ENCODE measurements at places on chromosomes 1 and 21.
A peak's percentile ranks its signal among the peaks of the same experiment; 100 is the strongest.

DNA sequence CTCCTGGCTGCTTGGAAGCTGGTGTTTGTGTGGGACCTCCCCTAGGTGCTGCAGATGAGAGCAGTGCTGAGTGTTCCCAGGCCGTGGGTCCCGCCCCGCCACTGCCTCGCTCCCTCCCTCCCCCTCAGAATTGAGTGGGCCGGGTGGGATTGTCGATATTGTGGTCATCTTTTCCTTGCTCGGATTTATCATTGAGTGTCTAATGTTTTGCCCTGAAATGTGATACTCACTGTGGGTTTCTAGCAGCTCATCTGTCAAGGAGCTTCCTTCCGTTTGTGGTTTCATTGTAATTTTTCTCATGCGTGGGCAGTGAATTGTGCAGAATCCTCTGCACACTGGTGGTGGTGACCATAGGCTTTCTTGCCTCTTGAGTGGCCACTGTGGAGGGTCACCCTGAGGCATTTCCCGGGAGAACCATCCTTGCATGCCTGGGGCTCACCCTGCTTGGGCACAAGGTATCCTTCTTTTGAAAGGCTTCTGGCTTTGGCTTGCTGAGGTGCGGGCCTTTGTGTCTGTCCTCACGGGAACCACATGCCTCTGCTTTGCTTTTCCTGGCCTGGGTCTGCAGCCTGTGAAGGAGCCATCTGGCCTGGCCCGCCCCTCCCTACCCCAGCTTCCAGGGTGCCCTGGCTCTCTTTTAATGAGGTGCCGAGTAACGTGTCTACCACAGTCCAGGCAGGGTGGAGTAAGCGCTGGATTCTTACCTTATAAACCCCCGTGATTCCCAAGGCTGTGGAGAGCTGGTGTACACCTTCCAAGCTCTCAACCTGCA lies 25.6 kb downstream of the SLX9 start:
- peak; percentile 75 for DNase-seq

DNA sequence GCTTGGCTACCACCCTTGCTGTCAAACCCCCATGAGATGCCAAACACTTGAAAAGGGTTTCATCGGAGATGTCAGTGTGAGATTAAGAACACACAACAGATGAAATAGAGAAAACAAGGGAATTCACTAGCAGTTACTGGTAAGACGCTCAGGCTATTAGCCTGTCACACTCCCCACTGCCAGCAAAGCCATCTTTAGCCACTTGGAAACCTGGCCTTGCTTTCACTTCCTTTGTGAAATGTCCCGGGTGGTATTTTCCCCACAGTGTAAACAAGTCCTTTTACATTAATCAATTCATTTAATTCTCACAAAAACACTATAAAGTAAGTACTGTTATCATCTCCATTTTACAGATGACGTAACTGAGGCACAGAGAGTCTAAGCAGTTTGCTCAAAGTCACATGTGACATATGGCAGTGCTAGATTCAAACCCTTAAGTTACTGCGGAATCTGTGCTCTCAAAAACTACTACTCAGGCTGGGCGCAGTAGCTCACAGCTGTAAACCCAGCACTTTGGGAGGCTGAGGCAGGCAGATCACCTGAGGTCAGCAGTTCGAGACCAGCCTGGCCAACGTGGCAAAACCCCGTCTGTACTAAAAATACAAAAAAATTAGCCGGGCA lies 32.7 kb upstream of the KHDRBS1 start:
- peak; percentile 25 for DNase-seq

GRCh38 chr1:89719502-89720306 lies 86.8 kb downstream of the LRRC8C start:
- DNase-seq: peak; percentile 84

GRCh38 chr1:95246511-95246910 lies 12.5 kb downstream of the RWDD3 start:
- DNase-seq: no peak

GRCh38 chr1:204313675-204314074 lies 46.1 kb downstream of the PLEKHA6 start:
- DNase-seq: no peak

GRCh38 chr1:3924825-3925220 lies 24.8 kb upstream of the C1orf174 start:
- no peak for DNase-seq

GRCh38 chr1:51621161-51621560 lies 4.3 kb downstream of the OSBPL9 start:
- no peak for DNase-seq

DNA sequence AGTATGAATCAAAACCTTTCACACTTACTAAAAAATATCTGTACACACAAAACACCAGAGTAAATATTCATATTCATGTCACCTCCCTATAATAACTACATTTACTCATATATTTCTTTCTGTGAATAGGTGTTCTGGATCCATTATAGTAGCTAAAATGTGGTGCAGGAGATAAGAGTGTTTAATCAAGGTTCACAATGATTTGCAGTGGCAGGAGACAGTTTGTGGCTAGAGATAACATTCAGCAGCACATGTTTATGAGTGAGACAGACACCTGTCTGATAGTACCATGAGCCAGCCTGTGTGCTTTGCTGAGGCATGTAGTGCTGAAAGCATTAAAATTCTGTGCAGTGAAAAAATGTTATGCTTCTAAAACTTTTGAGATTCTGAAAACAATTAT lies 410.3 kb downstream of the SRGAP2C start:
- DNase-seq: no peak

GRCh38 chr1:200895801-200896530 lies 1.3 kb downstream of the INAVA start:
- DNase-seq: no peak

GRCh38 chr1:92601044-92601443 lies 114.3 kb upstream of the GFI1 start:
- DNase-seq: no peak

- no peak for DNase-seq
Measured at GRCh38 chr1:118993700-118994026, 5.5 kb upstream of the TBX15 start.

DNA sequence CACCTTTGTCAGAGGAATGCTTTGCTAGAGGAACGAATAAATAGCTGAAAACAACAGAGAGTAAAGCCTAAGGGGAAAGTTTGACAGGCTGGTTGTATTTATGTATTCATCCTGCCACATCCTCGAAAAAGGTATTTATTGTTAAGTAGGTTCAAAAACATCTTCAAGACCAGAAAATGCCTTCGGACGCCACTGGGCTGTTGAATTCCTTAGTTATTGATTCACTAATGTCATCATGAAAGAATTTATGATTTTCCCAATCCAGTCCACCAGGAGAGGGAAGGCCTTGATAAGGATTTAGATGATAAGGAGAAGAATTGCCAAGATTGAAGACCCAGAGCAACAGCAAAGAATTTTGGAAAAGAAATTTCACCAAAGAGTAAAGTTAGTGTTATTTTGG lies 35.2 kb upstream of the MAB21L3 start:
- no peak for DNase-seq

- DNase-seq: no peak
Measured at GRCh38 chr1:167223144-167224103, 2.7 kb downstream of the POU2F1 start.

- no peak for DNase-seq
Measured at GRCh38 chr1:227155688-227156087, 162.6 kb downstream of the CDC42BPA start.

- DNase-seq: peak; percentile 19
Measured at GRCh38 chr21:37686991-37687810, 229.1 kb downstream of the KCNJ6 start.

GRCh38 chr1:16612332-16613172 lies 812 bp downstream of the NBPF1 start:
- peak; percentile 86 for DNase-seq

- no peak for DNase-seq
Measured at GRCh38 chr1:208047975-208048374, 137.1 kb upstream of the CD34 start.

DNA sequence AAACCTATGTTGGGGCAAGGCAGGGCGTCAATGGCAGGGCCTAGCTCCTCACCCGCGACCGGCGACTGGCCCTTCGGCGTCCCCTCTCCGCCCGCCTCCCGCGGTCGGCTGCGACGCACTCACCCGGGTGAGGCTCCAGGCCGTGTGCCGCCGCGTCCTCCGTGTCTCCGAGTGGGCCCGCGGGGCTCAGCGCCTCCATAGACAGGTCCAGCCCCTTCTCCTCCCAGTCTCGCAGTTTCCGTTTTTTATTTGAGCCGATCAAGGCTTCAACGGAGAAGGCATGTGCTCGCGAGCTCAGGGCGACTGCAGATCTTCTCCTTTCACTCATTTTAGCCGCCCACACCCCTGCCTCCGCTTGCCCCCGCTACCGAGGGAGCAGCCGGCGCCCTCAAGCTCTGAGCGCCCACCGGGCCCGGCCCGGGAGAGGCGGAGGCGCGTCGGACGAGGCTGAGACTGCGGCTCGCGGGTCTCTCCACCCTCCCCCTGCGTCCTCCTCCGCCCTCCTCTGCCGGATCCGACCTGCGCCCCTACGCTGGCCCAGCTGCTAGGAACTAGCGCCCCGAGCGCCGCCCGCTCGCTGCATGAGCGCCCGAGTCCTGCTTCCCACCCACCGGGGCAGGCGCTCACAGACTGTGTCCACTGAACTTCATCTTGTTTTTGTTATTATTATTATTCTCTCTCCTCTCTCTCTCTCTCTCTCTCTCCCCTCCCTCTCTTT lies 516 bp downstream of the TBX15 start:
- no peak for DNase-seq

DNA sequence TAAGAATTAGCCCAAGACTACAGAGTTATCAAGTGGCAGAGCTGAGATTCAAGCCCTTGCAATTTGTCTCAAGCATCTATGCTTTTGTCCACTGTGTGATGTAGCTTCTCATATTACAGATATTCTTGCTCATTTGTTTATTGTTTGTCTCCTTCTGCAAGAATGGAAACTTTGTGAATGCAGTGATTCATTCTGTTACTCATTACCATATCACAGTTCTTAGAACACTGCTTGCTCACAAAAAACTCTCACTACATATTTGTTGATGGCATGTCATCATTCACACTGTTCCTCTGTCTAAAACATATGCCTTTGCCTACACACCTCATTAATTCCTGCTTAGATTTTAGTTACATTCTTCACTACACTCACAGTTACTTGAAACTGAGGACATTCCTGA lies 1198.9 kb downstream of the PLA2G4A start:
- DNase-seq: no peak

DNA sequence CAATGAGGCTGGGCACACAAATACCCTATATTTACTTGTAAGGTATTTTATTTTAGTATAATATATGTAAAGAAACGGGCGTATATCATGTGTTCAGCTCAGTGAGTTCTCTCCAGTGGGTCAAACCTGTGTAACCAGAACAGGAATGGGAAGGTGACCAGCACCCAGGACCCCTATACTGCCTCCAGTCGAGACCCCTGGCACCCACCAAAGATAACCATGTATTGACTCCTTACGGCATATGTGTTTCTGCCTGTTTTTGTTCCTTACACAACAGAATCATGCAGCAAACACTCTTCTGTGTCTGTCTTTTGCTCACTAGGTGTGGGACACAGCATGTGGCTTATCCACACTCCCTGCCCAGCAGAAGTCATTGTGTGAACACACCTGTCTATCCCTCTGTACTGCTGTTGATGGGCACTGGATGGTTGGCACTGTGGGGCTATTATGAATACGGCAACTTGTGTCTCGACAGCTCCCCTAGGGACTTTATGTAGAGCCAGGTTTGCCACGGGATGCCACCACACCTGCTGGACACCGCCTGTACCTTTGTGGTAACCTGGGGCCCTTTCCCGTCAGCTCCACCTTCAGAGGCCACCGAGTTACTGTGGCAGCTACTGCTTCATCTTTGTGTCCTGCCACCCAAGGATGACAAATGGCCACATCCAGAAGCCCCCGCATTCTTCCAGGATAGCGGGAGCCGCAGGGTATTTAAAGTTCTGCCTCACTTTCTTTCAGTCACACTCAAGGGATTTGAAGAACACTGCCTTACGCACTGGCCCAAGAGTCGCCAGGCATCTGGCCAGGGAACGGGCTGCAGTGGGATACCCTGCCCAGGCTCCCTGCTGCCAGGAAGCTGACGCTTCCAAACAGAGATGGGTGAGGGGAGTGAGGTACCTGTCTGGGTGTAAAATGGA lies 23.5 kb upstream of the C2CD2 start:
- no peak for DNase-seq

GRCh38 chr1:219553934-219554502 lies 58.9 kb downstream of the ZC3H11B start:
- DNase-seq: no peak

DNA sequence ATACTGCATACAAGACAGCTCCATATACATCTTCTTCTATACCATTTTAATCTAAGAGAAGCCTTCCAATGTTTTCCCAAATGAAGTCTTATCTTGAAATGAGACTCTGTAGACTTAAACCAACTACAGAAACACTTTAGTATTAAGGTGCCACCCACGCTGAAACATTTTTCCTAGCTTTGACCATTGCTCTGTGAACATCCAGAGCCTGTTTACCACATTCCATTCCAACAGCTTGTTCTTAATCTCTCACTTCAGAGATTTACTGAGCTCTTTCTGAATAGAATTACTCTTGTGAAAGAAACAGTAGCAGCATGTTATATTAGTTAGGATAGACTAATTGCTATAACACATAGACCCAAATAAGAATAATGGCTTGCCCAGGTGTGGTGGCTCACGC lies 19.6 kb upstream of the POGZ start:
- DNase-seq: no peak

DNA sequence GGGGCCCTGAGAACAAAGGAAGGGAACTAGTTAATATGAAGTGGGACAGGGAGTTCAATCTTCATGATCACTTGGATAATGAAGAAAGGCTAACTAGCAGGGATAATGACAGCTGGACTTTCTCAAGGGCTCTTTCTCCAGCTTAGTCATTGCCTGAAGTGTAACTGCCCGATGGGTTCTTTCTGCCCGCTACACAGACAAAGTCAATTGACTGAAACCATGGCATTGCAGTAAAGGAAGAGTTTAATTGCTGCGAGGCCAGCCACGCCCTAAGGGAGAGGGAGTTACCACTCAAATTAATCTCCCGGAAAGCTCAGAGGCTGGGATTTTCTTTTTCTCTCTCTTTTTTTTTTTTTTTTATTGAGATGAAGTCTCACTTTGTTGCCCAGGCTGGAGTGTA lies 16.6 kb upstream of the SLC2A5 start:
- no peak for DNase-seq

DNA sequence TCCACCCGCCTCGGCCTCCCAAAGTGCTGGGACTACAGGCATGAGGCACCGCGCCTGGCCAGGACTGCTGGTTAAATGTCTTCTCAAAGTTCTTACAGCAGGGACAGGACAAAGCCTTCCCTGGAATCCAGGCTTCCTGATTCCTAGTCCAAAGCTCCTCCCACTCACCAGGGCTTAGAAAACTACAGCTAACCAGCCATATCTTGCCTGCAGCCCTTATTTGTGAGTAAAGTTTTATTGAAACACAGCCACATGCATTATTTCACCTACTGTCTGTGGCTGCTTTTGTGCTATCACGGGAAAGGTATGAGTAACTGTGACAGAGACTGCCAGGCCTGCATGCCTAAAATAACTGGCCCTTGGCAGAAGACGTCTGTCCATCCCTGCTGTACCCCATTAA lies 24.4 kb downstream of the TMCO4 start:
- no peak for DNase-seq
